ENCODE measurements at places on chromosomes 5 and 9. TPM values are rescaled to one million over a fixed set of nuclear protein-coding genes. Genes with fewer than 3 reads are reported as not detected.

DNA sequence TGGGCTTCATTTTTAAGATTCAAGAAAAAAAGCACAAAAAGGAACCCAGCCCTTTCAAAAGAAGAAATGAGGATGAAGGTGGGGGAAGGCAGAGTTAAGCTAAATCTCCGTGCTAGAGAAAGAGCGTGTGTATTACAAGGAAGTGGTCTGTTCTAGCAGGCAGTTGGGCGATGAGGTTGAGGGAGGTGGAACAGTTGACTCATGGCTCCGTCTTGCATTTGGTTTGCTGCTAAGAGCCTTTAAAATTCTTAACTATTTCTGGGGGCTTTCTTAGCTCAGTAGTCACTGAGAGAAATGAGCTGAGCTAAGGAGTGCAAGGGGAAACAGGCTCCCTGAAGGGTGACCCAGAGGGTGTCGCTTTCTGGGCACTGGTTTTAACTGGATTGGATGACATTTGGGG, 117.4 kb downstream of the GCNT1 start:
- no peak for DNase-seq

DNA sequence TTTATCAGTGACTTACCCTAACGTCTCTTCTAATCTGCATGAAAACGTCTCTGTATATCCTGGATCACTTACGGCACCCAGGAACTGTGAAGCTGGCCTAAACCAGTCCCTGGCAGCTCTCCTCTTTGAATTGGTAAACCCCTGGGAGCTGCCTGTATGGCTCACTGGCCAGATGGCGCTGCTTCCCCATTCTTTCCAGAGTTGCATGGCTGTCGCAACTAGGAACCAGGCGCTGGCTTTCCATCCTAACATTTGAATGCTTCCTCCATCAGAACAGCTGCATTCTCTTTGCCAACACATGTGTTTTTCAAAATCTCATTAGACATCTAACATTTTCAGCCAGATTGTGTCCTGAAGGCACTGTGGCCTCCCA, 8.0 kb upstream of the PCA3 start:
- DNase-seq: no peak

DNA sequence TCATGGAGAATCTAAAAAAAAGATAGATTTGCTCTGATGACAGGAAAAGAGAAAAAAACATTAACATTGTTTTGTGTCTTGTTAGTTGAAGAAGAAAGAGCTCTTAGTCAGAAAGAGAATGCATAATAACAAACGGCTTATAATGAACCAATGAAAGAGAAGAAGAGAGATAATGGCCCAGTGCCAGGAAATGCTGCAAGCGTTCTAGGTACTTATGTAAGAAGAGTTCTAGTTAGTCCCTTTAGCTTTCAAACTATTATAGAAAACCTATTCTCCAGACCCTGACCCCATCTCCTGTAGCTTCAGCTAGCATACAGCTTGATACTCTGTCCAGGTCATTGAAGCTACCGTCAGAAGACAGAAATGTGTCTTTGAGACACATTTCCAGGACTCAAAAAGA, 70.2 kb downstream of the FBXL17 start:
- no peak for DNase-seq

TMEM232 gene
- 6.9 TPM for total RNA-seq
